Left kidney (tissue), 8 donors: ENCODE measurements at places on chromosomes 3 and 15.

DNA sequence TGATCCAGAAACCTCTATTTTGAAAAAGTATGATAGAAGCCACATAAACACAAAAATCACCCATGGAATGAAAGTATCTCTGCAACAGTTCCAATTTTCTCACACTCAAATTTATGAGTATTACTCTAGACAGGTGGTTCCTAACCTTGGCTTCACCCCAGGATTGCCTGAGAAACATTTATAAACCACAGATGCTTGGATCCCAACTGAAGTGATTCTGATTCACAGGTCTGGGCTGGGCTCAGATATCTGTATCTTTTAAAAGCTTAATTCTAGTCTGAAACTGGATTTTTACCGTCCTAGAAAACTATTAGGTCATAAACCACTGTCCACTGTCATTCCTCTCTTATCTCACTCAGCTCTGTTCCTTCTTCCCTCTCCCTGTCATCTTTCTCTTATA is 7.4 kb upstream of the SST start:
- no peak for DNase-seq

DNA sequence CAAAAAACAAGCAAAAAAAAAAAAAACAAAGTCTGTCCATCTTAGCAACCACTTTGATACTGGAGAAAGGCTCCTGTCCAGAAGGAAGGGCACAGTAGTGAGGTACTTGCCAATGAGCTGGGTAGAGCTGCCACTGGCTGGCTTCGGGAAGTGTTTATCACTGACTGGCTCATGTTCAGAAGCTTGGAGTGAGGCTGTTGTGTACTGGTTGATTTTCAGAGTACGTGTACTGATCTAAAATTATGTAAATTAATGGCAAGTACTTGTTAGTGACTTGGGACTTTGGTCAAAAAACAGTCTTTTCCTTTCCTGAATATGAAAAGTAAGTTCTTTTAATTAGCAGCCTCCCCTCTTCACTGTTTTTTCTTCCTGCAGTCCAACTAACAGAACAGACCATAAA is 979 bp upstream of the ZNF621 start:
- DNase-seq, result no peak

GRCh38 chr3:14988988-14989394 is 41.6 kb downstream of the NR2C2 start:
- DNase-seq, result no peak

DNA sequence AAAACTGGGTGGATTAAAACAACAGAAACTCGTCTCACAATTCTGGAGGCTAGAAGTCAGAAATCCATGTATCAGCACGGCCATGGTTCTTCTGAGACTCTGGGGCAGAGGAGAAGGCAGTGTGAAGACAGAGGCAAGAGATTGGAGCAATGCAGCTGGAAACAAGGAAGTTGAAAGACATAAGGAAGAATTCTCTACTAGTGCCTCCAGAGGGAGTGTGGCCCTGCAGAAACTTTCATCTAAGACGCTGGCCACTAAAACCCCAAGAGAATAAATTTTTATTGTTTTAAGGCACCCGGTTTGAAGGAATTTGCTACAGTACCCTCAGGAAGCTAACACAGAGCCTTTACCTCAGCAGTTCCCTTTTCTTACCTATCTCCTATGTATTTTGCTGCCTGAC is 1012.2 kb upstream of the CADM2 start:
- no peak for DNase-seq

- DNase-seq, result no peak
These were observed 168.1 kb upstream of the CD96 start for GRCh38 chr3:111373861-111374260.
